ENCODE measurements at places on chromosomes 4 and X.

GRCh38 chrX:63713526-63713925 is 71.5 kb downstream of the ARHGEF9 start:
- no peak for DNase-seq
- H3K27me3 ChIP-seq = no peaks in the 10 kb centered on the region
- H3K4me1 ChIP-seq = no peaks in the 10 kb centered on the region
- H3K27ac ChIP-seq = no peak overlapping the region

DNA sequence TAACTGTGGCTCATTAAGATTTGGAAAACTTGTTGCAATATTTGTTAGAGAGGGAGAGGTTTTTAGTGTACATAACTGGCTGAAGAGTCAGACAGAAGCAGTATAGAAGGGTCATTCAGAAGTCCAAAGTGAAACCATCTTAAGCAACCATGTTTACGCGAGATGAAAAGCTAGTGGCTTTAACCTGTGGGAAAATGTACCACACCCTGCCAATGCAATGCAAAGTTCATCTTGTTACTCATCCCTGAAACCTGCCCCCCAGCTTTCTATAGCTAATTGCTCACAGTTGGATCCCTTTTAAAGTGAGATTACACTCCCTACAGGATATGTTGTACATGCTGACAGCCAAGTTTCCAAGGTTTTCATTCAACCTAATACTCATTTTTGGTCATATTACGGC is 96.7 kb upstream of the RAPGEF2 start:
- peak; percentile 71 for DNase-seq
- no peaks in the 10 kb centered on the region for H3K36me3 ChIP-seq
- no peak overlapping the region for H3K4me3 ChIP-seq
- H3K27me3 ChIP-seq = no peaks in the 10 kb centered on the region
- peaks cover 24% of the 10 kb centered on the region for H3K4me1 ChIP-seq

DNA sequence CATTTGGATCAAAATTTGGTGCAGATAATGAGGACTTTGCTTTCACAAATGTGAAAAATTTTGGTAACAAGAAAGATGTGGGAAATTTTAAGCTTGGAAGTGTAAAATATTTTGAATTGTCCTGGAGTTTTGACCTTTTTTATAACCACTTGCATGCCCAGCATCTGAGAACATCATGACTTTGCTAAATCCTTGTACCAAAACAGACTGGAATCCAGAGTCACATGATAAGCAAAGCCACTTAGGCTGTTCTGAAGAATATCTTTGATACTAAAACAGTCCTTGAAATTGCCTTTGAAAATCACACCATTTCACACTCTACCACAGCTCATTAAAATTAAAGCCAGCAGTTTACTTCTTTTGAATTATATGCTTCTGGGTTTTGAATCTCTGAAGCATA is 2.5 kb upstream of the PPM1K start:
- H3K27ac ChIP-seq = no peak overlapping the region
- H3K27me3 ChIP-seq = no peaks in the 10 kb centered on the region
- H3K4me1 ChIP-seq = peaks cover 9% of the 10 kb centered on the region
- no peak for DNase-seq
- H3K36me3 ChIP-seq = no peaks in the 10 kb centered on the region
- H3K4me3 ChIP-seq = no peak overlapping the region

DNA sequence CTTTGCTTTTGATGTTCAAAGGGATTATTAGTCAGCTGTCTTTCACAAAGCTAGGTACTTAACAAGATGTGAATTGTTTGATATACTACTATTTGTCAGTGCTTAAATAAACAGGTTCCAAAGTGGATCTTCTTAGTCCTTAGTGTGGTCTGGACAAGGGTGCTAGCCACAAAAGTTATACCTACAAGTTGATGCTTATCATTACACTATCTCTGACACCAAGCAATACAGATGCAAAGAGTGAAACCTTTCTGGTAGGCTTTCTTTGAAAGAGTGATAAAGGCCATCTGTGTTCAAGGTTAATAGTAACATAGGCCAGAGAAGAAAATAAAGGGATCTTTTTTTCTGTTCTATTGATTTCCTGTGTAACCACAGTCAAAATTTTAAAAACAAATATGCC is 12.2 kb upstream of the RBPJ start:
- H3K36me3 ChIP-seq = no peaks in the 10 kb centered on the region
- H3K4me1 ChIP-seq = no peaks in the 10 kb centered on the region
- no peak for DNase-seq
- H3K27me3 ChIP-seq = no peaks in the 10 kb centered on the region

- H3K27ac ChIP-seq = no peak overlapping the region
- H3K4me3 ChIP-seq = no peak overlapping the region
- H3K27me3 ChIP-seq = peaks cover 26% of the 10 kb centered on the region
- H3K36me3 ChIP-seq = no peaks in the 10 kb centered on the region
- H3K4me1 ChIP-seq = no peaks in the 10 kb centered on the region
Observed at GRCh38 chr4:111269439-111269838, 646.6 kb upstream of the PITX2 start.

GRCh38 chr4:17616283-17616682 is 1.8 kb downstream of the MED28 start:
- no peaks in the 10 kb centered on the region for H3K27me3 ChIP-seq
- no peak overlapping the region for H3K4me3 ChIP-seq
- H3K4me1 ChIP-seq = peaks cover 6% of the 10 kb centered on the region
- H3K27ac ChIP-seq = no peak overlapping the region
- peaks cover 46% of the 10 kb centered on the region for H3K36me3 ChIP-seq

GRCh38 chrX:6861456-6861855 is 286.1 kb upstream of the STS start:
- DNase-seq = no peak
- no peak overlapping the region for H3K4me3 ChIP-seq
- H3K27ac ChIP-seq = no peak overlapping the region
- no peaks in the 10 kb centered on the region for H3K4me1 ChIP-seq
- H3K27me3 ChIP-seq = no peaks in the 10 kb centered on the region

DNA sequence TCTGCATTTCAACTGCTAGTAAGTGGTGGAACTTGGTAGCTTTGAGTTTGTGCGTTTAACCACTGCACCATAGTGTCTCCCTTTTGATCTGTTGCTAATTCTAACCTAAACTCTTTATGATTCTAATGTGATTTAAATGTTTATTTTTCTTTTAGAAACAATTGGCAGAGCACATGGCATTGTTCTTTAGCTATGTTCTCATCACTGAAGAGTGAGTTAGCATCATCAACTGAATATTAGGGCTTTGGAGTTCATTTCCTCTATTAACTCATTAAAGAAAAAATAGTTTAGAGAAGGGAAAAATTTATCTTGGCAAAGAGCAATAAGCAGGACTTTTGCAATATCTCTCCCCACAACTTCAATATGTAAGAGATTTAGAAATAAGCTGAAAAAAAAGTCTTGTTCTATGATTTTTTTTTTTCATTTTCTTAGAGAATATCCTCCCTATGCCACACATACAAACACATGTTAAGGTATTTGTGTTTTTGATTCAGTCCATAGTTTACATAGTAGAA is 25.7 kb downstream of the CPEB2 start:
- H3K27ac ChIP-seq = no peak overlapping the region
- no peak for DNase-seq
- H3K27me3 ChIP-seq = no peaks in the 10 kb centered on the region
- no peak overlapping the region for H3K4me3 ChIP-seq

DNA sequence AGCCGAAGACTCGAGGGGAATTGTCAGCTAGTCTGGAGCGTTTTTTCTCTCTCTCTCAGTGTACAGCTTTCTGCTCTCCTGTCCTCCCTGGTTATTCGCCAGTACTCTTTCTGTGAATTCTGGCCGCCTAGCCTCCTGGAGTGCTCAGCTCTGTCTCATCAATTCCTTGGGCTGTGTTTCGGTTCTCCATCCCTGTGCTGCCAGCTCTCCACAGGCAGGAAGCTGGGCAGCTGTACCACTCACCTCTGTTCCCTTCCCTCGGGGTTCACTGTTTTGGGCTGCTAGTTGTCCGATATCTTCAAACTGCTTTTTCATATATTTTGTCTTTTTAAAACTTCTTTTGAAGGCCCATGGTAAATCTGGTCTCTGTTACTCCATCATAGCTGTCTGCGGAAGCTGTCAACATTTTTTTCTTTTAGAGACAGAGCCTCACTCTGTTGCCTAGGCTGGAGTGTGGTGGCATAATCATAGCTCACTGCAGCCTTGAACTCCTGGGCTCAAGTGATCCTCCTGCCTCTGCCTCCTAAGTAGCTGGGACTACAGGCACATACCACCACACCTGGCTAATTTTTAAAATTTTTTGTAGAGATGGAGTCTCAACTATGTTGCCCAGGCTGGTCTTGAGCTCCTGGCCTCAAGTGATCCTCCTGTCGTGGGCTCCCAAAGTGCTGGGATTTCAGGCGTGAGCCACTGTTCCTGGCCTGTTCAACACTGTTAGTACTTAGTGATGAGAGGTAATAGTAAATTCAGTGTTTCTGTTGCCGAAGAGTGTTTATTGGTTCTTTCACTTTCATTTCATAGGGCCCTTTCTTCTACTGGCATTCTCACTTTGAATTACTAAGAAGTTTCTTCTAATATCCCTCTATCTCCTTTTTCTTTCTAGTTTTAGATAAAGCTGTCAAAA is 18.6 kb downstream of the ZCCHC4 start:
- H3K27ac ChIP-seq = no peak overlapping the region
- H3K4me3 ChIP-seq = no peak overlapping the region

DNA sequence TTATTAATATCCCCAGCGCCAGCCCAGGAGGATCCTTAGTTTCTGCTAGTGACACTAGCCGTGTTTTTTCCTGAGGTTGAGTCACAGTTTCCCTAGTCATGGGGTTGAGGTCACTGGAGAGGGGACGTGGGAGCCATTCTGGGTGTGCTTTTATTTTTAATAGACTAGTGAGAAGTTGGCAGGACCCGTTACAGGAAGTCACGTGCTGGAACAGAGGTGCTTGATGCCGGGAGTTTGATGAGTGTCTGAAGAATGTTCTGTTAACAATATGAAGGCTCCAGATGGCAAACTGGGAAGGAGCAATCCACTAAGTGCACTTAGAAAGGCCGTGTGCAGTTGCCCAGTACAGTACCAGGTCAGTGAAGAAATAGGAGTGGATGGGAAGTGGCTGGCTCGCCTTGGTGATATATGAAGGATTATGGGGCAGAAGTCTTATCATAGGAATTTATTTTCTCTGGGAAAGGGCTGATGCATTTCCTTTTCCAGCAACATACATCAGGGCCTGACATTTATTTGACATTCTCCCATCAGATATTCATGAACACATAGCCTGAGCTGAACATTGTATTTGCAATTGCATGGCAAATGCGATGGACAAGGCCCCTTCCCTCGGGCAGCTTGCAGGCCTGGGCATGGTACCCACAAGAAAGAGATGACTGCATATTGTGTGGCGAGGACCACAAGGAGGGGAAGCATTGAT is 291.8 kb downstream of the FBXW7 start:
- H3K4me1 ChIP-seq = no peaks in the 10 kb centered on the region
- no peak overlapping the region for H3K27ac ChIP-seq
- no peaks in the 10 kb centered on the region for H3K36me3 ChIP-seq
- H3K27me3 ChIP-seq = no peaks in the 10 kb centered on the region
- no peak for DNase-seq
- no peak overlapping the region for H3K4me3 ChIP-seq

DNA sequence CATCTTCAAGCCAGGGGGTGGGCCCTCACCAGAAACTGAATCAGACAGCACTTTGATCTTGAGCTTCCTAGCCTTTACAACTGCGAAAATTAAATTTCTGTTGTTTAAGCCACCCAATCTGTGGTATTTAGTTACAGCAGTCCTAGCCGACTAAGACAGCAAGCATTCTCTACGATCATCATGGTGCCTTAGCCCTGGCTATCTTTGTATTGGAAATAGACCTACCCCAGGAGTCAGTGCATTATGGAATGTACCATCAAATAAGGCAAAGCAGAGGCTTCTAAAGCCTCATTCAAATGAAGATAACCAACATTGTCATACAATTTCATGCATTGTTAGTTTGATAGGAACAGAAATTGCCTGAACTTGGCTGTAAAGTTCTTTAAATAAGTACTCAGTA is 75.0 kb downstream of the PARM1 start:
- DNase-seq = no peak
- H3K4me1 ChIP-seq = no peaks in the 10 kb centered on the region
- H3K4me3 ChIP-seq = no peak overlapping the region
- no peak overlapping the region for H3K27ac ChIP-seq

DNA sequence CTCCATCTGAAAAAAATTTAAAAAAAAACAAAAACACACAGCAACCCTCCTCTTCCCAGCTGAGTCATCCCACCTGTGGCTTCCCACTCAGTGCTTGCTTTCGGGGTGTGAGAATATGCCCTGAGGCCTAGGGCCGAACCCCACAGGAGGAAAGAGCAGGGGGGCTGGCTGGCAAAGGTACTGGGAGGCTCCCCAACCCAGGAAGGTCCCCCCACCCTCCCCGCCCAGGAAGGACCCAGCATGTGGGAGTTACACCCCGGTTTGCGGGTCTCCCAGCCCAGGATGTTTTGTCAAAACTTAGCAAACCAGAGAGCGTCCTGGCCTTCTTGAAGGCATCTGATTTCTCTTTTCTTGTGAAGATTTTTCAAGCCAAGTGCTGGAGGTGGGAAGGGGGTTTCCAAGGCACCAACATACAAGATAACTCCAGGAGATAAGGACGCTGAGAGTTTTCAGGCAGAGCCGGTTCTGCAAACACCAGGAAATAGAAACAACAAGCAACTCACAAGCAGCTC is 25.7 kb upstream of the CSF2RA start:
- DNase-seq = peak; percentile 51
- no peak overlapping the region for H3K27ac ChIP-seq
- no peaks in the 10 kb centered on the region for H3K36me3 ChIP-seq
- H3K4me1 ChIP-seq = no peaks in the 10 kb centered on the region
- no peak overlapping the region for H3K4me3 ChIP-seq

DNA sequence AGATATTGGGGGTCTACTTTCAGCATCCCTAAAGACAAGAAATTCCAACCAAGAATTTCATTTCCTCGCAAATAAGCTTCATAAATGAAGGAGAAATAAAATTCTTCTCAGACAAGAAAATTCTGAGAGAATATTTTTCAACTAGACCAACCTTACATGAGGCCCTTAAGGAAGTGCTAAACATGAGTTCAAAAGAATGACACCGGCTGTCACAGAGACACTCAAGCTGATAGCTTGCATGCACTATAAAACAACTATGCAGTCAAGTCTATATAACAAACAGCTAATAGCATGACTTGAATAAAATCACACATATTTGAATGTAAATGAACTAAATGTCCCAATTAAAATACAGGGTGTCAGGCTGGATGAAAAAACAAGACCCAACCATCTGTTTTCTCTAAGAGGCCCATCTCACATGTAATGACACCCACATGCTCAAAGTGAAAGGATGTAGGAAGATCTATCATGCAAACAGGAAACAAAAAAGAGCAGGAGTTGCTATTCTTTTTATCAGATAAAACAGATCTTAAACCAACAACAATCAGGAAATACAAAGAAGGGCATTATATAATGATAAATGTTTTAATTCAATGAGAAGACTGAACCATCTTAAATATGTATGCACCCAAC is 27.2 kb downstream of the FAAH2 start:
- H3K27ac ChIP-seq = no peak overlapping the region
- DNase-seq = no peak
- H3K36me3 ChIP-seq = no peaks in the 10 kb centered on the region
- no peak overlapping the region for H3K4me3 ChIP-seq
- no peaks in the 10 kb centered on the region for H3K4me1 ChIP-seq
- H3K27me3 ChIP-seq = no peaks in the 10 kb centered on the region

- no peaks in the 10 kb centered on the region for H3K27me3 ChIP-seq
- no peak for DNase-seq
- H3K4me3 ChIP-seq = no peak overlapping the region
- no peak overlapping the region for H3K27ac ChIP-seq
- no peaks in the 10 kb centered on the region for H3K4me1 ChIP-seq
Observed at GRCh38 chr4:135994360-135994759, 1537.9 kb downstream of the PCDH18 start.
